ENCODE measurements at places on chromosomes 1 and 21. TPM values are rescaled to one million over a fixed set of nuclear protein-coding genes. Genes with fewer than 3 reads are reported as not detected.

The C1QC gene
- total RNA-seq: not detected

GRCh38 chr1:223106856-223107255 is 36.2 kb downstream of the TLR5 start:
- DNase-seq: no peak

GRCh38 chr1:24085546-24085945 is 26.4 kb downstream of the MYOM3 start:
- peak; percentile 34 for DNase-seq

GRCh38 chr1:225580238-225581099 is 72.5 kb downstream of the ENAH start:
- DNase-seq: no peak

GRCh38 chr1:31414980-31415370 is 2.0 kb downstream of the SERINC2 start:
- no peak for DNase-seq
